ENCODE measurements at places on chromosomes 11 and 22. TPM values are rescaled to one million over a fixed set of nuclear protein-coding genes. Genes with fewer than 3 reads are reported as not detected.

GRCh38 chr11:122656073-122656630 lies 630 bp downstream of the UBASH3B start:
- peak; percentile 68 for DNase-seq

DNA sequence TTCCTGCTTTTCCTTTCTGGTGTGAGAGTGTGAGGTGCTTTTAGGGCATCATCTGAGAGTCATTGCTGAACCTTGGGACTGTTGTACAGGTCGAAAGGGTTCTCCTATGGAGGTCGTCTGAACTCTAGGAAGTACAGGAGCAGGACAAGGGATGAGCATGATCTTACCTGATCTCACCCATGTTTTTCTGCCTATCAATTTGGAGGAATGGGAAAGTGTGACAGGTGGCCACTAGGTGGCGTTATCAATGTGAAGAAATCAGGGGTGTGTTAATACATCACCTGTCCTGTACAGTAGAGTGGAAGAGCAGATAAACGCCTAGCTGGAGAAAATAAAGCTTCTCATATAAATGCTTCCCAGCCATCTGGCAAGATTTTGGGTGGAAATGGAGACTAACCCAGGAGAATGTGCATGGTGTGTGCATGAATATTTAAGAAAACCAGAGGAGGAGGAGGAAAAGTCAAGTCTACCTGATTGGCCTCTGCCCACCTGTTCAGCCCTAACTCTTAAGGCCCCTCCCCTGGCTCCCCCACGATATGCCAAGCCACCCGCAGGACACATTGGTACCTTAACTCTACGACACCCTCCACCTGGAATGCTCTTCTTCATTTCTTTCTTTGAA lies 72.0 kb upstream of the NARS2 start:
- DNase-seq = peak; percentile 22

GRCh38 chr11:112470355-112470754 lies 209.7 kb upstream of the PLET1 start:
- DNase-seq = no peak

DNA sequence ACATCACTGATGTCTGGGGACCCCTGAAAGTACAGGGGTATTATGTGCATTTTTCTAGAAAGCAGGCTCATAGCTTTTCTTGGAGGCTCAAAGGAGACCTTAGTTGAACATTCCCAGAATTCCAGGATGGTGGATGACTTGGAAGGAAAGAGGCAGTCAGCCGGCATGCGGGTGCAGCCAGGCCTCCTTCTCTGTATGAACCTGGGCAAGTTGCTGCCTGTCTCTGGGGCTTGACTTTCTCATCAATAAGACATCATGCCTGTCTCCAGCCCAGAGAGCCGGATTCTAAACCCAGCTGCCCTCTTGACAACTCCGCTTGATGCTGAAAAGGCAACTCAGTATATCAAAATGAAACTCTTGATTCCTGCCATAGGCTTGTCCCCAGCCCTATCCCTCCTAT lies 12.6 kb downstream of the MS4A15 start:
- no peak for DNase-seq

DNA sequence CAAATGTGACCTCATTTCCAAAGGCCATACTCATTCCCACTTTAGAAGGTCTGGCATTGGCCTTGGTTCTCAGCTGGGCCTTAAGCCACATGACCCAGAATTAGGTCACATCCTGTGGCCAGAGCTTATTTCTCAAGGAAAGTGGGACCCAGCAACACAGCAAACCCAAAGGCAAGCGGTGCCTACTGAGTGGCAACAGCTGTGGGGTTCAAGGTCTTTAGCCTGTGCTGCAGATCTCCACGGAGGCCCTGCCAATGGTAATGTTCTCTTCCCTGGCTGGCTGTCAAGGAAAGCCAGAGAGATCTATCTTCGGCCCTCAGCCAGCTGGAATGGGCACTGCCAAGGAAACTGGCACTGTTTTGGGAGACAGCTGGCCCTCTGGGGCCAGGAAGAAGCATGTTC lies 41.5 kb upstream of the TP53I11 start:
- DNase-seq = no peak

DNA sequence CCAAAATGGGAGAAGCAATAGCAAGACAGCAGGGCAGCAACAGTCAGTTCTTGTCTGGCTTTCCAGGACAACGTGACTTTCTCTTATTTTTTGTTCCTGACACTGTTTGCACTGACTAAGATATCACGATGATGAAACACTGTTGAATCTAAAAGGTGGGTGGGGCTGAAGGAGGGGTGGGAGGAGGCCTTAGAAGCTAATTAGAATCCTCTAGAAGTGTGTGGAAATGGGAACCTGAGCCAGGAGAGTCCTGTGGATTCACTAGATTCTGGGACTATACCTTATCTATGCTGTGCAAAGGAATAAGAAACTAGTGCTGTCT lies 300.3 kb downstream of the ST3GAL4 start:
- DNase-seq = no peak

GRCh38 chr11:130574740-130575139 lies 126.3 kb downstream of the ADAMTS15 start:
- no peak for DNase-seq

- no peak for DNase-seq
These were observed 8.6 kb upstream of the JAM3 start for GRCh38 chr11:134060316-134060715.

- no peak for DNase-seq
These were observed 10.1 kb downstream of the RAC2 start for GRCh38 chr22:37233751-37234631.

DNA sequence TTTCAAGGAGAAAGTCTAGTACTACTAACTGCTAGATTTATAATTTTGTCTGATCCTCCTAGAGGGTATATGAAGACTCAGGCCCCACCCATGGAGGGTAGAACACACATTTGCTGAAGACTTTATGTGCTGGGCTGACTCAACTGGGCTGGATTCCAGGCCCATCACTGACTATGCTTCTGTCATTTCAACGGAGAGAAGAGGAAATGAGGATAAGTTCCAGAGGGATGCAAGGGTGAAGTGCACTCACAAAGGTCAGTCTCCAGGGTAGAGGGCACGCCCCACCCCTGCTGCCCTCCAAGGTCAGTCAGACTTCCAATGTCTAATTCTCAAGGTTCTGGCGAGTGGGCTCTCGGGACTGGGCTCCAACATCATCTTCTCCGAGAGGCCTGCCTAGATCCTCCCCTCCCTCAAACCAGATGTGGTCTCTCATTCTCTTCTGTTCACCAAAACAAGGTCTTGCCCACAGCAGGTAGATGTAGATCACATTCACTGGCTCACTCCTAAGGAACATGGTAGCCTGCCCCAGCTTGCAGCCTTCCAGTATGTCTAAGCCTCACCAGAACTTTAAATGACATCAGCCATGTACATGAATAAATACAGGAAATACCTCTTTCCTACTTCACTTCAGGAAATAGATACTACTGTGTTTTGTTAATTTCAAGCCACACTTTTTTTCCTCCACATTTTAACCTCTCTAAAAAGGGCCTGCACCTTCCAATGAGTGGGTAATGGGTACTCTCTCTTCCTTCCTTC lies 7.3 kb upstream of the C11orf86 start:
- no peak for DNase-seq

GRCh38 chr11:98587884-98588283 lies 432.9 kb upstream of the CNTN5 start:
- DNase-seq = no peak

DNA sequence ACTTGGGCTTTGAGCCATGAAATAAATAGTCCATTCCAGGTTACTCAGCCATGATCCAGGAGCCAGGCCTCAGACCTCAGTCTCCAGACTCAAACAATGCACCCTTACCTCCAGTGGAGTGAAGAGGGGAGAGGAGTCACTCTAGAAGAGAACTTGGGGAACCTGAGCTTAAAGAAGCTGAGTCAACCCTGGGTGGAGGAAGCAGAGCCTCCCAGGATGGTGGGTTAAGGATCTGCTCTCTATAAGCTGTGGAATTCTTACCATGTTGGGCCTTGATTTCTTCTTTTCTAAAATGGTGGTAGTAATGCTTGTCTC lies 113.2 kb downstream of the NECTIN1 start:
- no peak for DNase-seq

DNA sequence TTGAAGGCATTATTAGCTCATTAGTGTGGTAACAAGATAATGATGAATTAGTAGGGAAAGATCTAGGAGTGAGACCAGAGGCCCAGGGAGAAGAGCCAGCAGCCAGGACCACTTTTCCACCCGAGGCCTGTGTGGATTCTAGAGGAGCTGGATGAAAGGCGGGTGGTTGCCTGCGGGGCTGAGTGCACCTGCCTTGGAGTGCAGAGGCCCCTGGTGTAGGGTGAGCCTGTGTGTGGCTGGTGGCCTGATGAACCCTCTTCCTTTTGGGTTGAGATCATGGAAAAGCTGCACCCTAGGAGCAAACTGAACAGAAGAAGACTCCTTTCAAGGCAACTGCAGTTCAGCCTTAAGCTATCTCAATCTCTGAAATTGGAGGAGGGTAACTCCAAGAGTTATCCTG lies 5.9 kb upstream of the TP53AIP1 start:
- no peak for DNase-seq

DNA sequence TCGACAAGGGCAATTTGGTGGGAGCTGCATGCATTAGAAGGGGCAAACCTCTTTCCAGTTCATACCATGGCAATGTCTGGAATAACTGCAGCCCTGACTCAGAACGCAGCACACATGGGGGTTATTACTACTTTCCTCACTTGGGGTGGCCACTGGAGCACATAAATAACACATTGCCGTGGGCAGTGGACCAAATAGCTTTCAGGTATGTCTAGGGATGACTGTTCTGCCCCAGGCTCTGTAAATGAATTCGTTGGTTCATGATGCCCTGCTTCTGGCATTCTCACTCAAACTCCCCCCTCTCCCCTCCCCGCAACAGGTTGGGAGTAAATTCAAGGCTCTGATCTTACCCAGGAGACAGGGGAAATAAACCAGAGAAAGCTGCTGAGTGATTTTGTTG lies 238.0 kb upstream of the PLET1 start:
- no peak for DNase-seq

- DNase-seq = no peak
These were observed 74.8 kb downstream of the NAT10 start for GRCh38 chr11:34180040-34180813.

DNA sequence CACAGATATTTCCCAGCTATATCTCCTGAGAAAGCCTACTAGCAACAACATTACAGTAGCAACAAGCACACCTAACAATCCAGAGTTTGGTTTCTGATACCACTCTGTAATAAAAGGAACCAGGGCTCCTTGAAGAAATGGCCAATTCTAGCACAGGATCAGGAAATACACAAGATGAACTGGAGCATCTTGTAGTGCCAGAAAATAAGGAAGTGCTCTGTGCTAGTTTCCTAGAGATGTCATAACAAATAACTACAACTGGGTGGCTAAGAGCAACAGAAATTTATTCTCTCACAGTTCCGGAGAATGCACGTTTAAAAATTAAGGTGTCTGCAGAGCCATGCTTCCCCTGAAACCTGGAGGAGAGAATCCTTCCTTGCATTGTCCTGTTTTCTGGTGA lies 217.8 kb downstream of the KIRREL3 start:
- DNase-seq = no peak

GRCh38 chr11:67032830-67033551 lies 10.1 kb downstream of the SYT12 start:
- no peak for DNase-seq

DNA sequence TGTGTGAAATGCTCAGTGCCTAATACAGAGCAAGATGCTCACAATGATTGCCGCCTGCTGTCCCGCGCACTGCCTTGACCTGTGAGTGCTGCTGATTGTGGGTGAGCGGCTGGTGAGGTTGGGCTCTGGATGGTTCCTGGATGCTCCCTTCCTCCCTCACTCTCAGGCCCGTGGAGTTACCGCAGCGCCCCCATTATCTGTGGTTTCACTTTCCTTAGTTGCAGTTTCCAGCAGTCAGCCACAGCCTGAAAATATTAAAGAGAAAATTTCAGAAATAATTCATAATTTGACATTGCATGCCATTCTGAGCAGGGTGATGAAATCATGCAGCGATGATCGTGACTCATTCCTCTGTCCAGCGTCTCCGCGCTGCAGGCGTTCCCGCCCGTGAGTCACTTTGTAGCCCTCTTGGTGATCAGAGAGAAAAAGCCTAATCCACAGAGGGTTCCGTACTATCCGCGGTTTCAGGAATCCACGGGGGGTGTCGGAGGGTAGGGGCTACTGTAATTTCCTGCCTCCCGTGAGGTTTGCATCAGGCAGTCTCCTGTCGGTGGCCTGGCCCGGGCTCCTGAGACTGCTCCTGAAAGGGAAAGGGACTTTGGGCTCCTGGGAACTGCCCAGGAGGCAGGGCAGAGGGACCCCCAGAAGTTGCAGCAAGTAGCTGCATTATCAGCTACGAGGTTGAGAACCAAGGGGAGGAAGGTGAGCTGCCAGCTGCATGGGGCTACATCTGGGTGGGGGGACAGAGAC lies 10.6 kb downstream of the RPL3 start:
- no peak for DNase-seq

- DNase-seq = no peak
These were observed 56.3 kb upstream of the PDE3B start for GRCh38 chr11:14587258-14587657.

- no peak for DNase-seq
These were observed 12.4 kb downstream of the PICK1 start for GRCh38 chr22:38069372-38070249.

GRCh38 chr22:47189056-47189916 lies 426.8 kb downstream of the TBC1D22A start:
- DNase-seq = no peak

GRCh38 chr11:118908901-118909618 lies 16.7 kb downstream of the BCL9L start:
- DNase-seq = peak; percentile 94

GRCh38 chr22:45968751-45969413 lies 8.1 kb downstream of the WNT7B start:
- DNase-seq = no peak

DNA sequence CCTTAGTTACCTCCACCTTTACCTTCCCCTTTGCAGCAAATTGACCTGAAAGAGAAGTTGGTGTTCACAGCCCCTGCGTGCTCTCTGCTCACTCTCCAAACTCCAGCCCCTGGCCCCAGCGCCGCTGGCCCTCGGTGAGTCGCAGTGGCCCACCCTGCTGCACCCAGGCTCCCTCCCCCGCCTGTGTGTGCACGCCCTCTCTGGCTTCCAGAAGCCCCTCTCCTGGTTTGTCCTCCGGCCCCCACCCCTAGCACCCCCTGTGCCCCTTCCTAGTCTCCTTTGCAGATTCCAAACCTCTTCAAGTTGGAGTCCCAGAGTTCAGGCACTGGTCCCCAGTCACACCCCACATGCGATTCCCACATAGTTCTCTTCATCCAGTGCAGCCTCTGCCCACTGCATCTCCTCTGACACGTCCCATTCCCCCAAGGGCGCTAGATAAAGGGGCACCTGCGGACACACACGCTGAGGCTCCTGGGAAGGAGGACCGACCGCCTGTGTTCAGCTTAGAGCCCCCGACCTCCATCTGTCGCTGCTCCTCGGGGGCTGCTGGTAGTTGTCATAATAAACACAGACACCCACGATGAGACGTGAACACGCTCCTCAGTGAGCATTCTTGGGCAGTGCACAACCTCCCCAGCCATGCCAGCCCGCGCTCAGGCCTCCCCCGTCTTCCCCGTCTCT lies 1.5 kb upstream of the PHRF1 start:
- DNase-seq = no peak

Gene KCNE3
- polyA plus RNA-seq = 13.4 TPM

Gene C2CD2L
- 6.2 TPM for polyA plus RNA-seq

Gene UPK3A
- polyA plus RNA-seq = not detected

Gene CCDC34
- 32.9 TPM for polyA plus RNA-seq

Gene SYT12
- 0.31 TPM for polyA plus RNA-seq

Gene PACSIN3
- 35.4 TPM for polyA plus RNA-seq

Gene OR6A2
- polyA plus RNA-seq = not detected

Gene ARHGAP20
- polyA plus RNA-seq = 50.7 TPM

Gene TTC12
- polyA plus RNA-seq = 44.4 TPM

Gene LRRC56
- 2.3 TPM for polyA plus RNA-seq

Gene OPCML
- 4.7 TPM for polyA plus RNA-seq

Gene CBY1
- polyA plus RNA-seq = 50.2 TPM

Gene INS
- polyA plus RNA-seq = not detected

Gene KRTAP5-7
- 0.17 TPM for polyA plus RNA-seq

Gene CATSPERZ
- polyA plus RNA-seq = 0.15 TPM

Gene OR51E2
- 0.09 TPM for polyA plus RNA-seq
